Effector memory CD4-positive, alpha-beta T cell (primary cell): ENCODE measurements at places on chromosomes 4 and X.

DNA sequence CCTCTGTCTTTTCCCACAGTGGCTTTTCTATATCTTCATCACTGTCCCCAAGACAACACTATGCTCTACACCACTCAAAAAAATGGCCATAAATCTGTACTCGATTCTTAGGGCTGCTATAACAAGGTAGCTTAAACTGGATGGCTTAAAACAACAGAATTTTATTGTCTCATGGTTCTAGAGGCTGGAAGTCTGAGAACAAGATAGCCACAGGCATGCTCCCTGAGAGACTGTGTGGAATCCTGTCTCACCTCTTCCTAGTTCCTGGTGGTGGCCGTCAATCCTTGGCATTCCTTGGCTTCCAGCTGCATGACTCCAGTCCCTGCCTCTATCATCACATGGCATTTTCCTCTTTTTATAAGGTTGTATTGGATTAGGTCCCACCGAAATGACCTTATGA lies 70.7 kb upstream of the DCLK2 start:
- DNase-seq = no peak

DNA sequence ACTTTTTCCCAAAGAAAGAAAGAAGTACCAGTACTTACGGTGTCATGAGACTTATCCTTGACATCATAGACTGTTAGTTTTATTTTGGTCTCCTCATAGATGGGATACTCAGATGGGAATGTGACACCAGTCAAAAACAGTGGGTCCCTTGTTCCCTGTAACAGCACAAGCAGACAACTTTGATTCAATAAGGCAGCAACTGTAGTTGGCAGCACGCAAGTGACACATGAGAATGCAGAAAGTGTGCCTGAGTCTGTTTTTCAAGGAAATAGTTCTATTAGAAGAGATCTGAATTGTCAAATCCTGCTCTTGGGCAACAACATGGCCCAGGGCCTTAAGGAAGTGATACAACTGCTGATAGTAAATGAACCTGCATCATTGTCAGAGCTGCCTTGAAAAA lies 443.2 kb downstream of the INPP4B start:
- no peak for DNase-seq

DNA sequence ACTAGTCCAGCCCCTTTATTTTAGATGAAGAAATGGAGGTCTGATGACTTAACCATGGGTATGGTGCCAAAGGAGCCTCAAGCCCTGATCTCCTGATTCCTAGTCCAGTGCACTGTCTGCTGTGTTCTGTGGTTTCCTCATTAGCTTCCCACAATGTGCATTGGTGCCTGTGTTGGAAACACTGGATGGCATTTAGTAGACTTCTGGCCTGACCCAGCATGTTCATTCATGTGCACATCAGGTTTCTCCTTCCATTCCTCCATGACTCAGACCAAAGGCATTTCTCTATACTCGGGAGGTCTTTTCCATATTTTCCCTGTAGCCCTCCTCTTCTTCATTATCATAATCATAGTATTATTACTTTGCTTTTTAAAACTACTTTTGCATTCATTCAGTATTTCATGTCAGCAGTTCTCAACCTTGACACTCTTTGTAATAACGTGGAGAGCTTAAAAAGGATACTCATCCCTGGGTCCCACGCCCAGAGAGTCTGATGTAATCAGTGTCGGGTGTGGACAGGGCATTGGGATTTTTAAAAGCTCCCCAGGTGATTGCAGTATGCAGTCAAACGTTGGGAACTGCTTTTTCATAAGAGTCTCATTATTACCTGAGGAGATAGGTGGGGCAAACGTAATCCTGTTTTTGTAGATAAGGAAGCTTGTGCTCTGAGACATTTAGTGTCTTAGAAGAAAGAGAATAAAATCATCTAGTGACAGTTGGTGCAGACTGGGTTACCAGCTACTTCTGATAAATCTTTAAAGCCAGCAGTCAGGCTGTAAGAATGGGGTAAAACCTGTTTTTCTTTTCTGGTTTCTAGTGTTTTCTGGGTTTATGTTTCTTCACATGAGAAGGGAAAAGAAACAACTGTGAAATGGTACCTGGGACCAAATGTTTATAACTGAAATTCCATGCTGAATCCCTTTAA lies 40.9 kb upstream of the XK start:
- DNase-seq = no peak

DNA sequence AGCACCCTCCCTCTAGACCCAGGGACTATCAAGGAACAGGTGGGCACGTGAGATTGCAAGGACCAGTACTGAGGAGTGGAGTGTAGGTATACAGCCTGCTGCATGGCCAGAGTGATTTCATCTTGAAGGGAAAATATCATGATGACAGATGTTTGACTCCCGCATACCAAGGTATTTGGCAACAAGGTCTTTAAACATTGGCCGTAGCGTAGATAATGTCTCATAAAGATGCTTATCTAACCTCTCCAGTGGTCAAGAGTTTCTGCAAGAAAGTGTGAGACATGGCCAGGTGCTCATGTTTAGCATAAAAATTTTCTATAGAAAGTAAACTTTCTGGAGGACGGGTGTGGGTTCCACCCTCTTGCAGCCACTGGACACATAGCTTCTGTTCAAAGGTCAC lies 18.7 kb upstream of the ZNF630 start:
- no peak for DNase-seq

DNA sequence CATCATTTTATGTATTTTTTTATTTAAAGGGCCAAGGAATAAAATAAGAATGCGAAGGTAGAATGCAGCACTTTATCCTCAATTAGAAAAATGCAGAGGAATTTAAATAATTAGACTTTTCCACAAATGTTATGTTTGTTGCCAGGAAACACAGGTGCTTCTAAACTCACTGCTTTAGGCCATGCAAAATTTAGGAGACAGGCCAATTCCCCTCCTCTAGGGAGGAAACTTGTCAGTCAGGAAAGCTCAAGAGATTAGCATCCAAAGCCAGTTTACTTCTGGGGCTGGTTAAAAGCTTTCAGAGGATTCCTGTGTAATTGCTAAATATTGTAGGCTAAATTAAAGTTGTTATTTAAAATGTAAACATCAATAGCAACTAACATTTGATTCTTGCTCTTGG lies 124.5 kb downstream of the DMD start:
- no peak for DNase-seq

DNA sequence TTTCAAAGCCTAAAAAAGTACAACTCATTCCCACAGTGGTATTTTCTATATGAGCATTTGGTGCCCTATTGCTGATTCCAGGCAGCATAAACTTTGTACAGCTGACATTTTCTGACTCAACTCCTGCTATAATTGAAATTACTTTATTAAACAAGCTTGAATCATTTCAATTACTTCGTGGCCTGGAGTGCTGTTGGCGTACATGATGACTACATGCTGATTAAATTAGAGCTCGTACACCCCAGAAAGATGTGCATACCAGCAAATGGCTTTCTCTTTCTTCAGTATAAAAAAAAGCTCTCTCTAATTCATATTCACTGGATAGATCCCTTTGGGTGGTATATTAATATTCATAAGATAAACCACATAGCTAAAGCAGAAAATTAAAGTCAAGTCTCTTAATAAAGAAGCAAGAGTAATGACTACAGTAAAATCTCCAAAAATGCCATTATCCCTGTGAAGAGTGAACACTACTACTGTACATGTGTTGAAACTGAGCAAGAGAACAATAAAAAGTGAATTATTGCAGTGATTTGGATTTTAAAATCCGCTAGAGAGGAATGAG lies 245.0 kb upstream of the IGFBP7 start:
- no peak for DNase-seq

DNA sequence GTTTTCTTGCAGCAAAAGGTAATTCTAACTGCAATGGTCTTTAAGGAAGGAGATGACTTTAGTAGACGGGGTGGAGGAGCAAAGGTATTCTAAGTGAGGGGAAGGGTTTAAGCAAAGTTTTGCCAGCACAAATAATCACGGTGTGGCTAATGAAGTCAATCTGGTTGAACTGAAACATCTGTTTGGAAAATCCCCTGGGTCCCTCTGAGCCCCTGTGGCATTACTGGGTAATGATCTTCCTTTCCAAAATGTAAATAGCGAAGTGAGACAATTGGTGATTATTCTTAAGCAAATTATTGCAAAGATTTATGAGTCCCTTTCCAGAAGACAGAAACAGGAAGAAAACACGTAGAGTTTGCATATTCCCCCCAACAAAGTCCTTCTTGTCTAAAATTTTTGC lies 47.2 kb downstream of the FGFBP1 start:
- DNase-seq = no peak

- no peak for DNase-seq
Observed at GRCh38 chrX:70176938-70177533, at the start of gene DGAT2L6. TSS of gene DGAT2L6 (plus strand) at chrX:70177483. CDS start at chrX:70177583, 100 bp downstream.

- no peak for DNase-seq
Observed at GRCh38 chr4:117637347-117637746, 396.9 kb upstream of the NDST3 start.

- DNase-seq = no peak
Observed at GRCh38 chr4:16524406-16524805, 298.1 kb upstream of the TAPT1 start.

DNA sequence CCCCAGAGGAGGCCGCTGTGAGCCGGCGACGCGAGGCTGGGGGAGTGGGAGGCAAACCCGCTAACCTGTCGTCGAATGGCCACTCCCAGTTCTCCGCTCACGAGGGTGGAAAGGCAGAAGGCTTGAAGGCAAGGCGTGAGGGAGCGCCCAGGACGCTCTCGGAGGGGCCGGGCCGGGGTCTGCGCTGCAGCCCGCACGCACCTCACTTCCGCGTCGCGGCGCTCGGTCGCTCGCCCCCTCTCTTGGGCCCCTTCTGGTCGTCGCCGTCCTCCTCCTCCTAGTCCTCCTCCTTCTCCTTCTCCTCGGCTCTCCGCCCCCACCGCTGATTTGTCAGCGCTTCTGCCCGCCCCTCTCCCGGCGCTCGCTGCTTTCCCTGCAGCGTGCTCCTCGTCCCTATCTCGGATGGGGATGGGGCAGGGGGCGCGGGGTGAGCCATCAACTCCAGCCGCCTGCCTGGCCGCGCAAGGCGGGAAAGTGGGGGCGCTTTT lies at the start of gene SNCA:
TSS of gene SNCA (minus strand) at position 265 of the 488 bp plus-strand sequence. CDS start 1,494 bp downstream, outside the sequence.
- no peak for DNase-seq
